ENCODE measurements at places on chromosomes 6 and 20.

DNA sequence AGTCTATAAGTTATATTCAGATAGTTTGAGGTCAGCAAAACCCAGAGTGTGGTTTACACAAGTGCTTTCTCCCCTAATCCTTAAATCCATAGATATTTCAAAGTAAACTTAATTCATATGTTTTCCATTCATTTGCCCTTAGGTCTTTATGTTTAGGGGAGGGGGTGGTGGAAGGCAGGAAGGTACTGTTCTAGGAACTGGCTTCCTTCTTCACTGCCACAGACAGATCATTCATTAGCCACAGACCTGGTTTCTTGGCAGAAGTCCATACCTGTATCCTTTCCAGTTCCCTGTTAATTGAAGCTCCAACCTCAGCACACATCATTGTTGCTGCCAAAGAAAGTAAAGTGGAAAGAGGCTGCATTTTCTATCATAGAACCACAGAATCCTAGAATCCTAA is 123.0 kb downstream of the AIG1 start:
- DNase-seq = peak; percentile 80

- DNase-seq = no peak
Measured at GRCh38 chr6:40328986-40329545, 258.1 kb downstream of the LRFN2 start.

DNA sequence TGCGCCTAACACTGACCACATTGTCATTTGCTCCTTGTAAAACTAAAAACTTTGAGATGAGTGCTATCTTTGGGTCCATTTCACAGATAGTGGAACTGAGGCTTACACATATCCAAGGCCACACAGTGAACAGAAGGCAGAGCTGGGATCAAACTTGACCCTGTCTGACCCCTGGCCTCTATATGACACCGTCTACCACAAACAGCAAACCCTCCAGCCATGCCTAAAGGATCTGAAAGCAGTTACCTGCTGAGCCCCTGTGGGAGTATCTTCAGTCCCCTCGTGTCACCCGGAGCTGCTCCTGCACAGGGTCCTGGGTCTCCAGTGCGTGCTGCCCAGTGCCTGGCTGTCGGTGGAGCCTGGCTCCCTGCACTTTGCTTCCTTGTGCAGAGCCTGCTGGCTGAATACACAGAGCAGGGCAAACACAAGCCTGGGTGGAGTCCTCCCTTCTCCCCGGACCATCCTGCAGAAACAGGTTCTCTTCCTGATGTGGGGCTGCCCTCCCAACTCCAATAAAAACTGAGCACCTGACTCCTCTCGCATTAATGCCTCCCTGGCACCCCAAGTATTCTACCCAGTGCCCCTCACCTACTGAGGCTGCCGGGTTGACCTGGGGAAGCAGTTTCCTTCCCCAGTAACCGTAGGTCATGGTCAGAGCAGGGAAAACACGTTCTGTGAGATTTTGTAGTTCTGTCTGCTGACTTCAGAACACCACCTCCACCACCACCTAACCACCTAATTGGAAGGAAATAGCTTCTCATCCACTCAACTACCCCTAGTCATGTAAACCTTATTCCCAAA is at the start of gene BCAS1:
Gene BCAS1 (minus strand): TSS at position 408 of the 801 bp plus-strand sequence. CDS start 11,876 bp downstream, outside the sequence.
- no peak for DNase-seq

DNA sequence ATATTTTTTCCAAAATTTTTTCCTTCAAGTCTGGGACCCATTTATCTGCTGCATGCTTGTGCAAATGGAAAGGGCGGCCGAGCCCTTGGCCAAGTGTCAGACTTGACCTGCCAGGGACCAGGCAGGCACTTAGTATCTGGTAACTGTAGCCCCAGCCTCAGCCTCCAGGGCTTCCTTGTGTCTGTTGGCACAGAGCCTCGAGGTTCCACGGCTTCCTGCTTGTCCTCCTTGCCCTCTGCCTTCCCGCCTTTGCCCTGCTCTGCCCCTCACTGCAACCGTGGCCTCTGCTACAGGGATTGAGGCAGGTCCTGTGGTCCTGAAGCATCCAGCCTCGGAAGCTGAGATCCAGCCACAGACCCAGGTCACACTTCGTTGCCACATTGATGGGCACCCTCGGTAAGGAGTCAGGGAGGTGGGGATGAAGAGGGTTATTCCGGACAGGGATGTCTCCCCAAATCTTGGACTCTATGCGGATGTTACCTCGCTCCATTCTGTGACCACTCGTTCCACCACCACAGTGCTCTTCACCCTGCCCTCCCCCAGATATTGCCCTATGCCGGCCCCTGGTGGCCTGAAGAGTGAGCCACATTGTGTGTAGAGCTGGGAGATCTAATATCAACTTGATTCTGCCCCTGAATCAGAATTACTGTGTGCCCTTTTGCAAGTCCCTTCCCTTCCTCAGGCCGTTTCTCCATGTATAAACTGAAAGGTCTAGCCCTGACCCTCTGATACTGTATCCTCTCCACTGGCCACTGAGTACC is 41.5 kb upstream of the SRF start:
- DNase-seq = peak; percentile 35

DNA sequence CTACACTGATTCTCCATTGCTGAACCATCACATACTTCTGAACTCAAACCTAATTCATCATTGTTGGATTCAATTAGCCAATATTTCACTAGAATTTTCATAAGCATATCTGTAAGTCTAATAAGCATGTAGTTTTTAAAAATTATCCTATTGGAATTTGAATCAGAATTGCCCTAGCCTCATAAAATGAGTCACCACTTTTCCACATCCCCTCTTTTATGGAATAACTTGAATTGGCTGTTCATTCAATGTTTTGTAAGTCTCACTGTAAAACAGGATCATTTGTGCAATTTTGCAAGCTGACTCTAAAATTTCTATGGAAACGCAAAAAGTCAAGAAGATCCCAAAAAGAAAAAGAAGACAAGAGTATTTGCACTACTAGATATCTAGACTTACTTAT is 141.0 kb downstream of the HACE1 start:
- DNase-seq = peak; percentile 23

GRCh38 chr6:88165087-88165843 is 882 bp downstream of the CNR1 start:
- no peak for DNase-seq

DNA sequence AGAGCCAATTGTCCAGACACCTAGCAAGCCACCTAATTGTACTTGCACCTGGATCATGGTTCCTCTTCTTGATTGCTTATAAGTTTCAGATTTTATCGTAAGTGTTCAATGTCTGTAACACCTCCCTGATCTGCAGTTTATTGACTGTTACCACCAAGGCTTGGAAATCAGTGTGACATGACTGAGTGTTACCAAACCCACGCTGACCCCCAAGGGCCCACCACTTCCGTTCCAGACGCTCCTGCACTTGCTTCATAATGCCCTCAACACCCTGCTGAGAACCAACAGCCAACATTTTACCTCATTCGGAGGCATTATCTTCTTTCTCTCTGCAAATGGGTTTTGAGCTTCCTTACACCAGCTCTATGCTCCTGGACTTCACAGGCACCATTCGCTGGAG is 6.3 kb downstream of the CCR6 start:
- no peak for DNase-seq

DNA sequence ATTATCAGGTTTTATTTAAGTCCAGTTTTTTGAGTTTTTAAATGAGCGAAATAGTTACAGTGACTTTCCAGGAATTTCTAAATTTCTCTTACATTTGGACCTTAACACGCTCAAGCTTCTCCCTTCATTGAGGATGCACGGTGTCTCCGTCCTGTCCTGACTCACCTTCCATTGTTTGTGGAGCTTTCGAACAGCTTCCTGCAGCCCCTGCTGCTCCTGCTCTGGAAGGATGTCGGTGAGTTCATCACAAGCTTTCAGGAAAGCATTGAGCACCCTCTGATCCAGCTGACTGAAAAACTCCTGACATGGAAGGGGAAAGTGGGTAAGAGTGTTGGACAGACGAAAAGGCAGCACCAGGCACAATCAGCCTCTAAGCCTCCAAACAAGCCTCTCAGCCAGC is 183.7 kb downstream of the SYNE1 start:
- DNase-seq = no peak

DNA sequence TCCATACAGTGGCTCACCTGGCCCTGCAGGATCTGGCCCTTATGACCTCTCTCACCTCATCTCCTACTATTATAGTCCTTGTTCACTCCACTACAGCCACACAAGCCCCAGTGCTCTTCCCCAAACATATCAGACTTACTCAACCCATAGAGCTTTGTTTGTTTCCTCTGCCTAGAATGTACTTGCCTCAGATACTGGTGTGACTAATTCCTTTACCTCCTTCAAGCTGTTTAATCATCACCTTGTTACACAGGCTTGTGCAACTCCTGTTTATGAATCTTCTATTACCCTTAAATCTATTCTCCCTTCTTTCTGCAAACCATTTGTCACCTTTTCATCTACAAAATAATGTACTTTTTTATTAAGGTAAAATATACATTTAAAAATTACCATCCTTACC is 3.2 kb downstream of the DEFB125 start:
- no peak for DNase-seq

DNA sequence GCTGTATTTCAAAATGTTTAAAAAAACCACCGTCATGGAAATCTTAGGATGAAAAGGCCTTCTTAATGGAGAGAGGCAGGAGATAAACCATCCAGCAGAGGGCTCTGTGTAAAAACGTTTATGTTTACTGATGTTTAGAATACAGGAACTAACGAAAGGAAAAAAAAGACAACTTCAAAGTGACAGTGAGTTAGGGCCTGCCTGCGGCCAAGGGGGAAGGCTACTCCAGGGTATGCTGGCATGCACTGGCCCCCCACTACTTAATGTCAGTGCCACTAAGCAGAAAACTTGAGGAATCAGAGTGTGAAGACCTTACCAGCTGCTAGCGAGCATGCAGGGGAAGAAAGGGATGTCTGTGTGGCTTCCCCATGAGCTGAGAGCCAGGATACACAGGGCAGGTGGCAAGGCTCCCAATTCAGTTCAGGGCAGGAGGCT is 47.7 kb downstream of the AKAP7 start:
- DNase-seq = peak; percentile 22

DNA sequence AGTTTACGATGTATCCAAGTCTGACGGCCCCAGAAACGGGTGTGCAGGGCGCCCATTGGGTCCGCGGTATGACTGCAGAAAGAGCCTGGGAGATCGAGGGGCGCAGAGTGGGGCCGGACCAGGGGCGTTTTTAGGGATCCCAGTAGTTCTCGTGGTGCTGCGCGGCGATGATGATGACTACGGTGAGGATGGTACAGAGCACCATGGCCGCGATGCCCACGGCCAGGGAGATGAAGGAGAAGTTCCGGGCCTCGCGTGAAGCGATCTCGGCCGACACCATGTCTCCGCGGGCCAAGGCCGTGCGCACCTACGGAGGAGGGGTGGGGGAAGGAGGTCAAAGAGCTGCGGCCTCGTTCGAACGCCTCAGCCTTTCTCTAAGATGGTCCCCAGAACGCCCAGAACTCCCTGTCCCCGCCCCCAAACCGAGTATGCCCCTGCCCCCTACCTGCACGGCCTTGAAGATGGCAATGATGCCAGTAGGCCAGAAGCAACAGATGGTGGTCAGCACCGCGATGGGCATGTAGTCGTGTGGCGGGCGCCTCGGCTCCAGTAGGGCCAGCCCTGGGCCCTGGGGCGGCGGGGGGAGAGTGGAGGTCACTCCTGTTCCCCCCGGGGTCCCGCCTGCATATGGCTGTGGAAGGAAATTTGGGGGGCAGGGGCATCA is 2.5 kb downstream of the PRRT1 start:
- no peak for DNase-seq

GRCh38 chr6:121858310-121858709 is 422.9 kb downstream of the GJA1 start:
- DNase-seq = no peak

DNA sequence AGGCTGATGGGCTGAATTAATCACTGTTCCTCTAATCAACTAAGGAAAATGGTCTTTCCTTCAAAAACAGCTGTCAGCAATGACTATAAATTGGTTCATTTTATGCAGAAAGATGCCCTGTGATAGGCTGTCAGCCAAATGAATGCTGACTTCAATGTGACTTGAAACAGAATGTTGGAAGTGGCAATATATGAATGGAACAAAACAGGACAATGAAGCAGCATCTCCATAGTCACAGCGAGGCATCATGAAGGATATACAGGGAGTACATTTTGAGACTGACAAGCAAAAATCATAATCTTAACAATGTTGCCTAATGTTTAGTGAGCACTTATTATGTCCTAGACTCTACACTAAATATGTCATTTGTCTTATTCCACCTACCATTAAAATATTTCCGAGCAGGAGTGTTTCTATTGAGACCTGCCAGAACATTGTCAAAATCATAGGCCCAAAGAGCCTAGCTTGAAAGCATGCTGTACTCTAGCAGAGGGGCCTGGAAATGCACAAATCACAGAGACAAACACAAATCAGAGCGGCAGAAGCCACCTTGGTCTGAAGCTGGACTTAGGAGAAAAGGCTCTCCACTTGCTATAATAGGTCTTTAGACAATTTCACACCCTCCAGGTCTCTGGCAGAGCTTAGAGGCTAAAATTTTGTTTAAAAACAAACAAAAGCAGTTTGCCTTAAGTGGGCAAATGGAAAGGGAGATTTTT is 63.3 kb downstream of the FAM50B start:
- no peak for DNase-seq

- DNase-seq = no peak
Measured at GRCh38 chr6:109261811-109262210, 120.5 kb downstream of the CD164 start.

GRCh38 chr6:154164397-154164796 is 125.4 kb downstream of the OPRM1 start:
- peak; percentile 71 for DNase-seq

DNA sequence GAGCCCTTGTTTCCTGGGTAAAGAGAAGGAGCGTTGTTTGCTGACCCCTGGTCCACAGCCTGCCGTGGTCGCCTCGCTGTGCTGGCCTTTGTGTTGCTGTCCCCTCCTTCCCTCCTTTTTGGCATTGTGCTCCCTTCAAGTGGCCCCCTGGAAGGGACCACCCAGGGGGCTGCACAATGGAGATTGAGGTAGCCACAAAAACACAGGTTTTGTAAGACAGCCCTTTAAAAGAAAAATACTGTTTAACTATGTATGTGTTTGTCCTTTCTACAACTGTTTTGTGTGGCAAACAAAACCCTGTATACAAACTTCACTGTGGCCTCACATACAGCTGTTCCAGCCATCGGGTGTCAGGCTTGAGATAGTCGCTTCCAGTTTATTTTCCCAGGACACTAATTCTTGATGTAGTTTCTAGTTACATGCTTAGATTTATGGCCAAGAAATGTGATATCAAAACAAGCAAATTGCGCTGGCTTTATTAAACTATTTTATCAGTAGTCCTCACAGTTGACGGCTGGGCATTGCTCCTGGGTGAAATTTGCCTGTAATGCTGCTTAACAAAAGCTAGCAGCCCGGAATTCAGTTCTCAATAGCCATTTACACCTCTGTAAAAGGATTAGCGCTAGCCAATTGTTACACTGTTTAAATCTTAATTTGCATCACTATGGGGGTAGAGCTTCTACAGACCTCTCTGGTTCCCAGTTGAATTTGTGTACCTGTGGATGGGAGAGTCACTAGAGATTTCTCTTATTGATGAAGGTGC is 64.1 kb downstream of the KIZ start:
- no peak for DNase-seq

GRCh38 chr6:151018911-151019782 is 153.6 kb downstream of the MTHFD1L start:
- no peak for DNase-seq

GRCh38 chr20:59606566-59606965 is 2.2 kb downstream of the PHACTR3 start:
- DNase-seq = no peak

- no peak for DNase-seq
Measured at GRCh38 chr6:132368916-132369481, 32.3 kb downstream of the MOXD1 start.

GRCh38 chr20:33083544-33084340 is 4.3 kb downstream of the BPIFB4 start:
- DNase-seq = no peak

Data from fibroblast of skin of right quadriceps (primary cell).